ENCODE measurements at places on chromosomes 13 and 19. TPM values are rescaled to one million over a fixed set of nuclear protein-coding genes. Genes with fewer than 3 reads are reported as not detected.
A peak's percentile ranks its signal among the peaks of the same experiment; 100 is the strongest.

- no peak overlapping the region for H3K27ac ChIP-seq
- no peaks in the 10 kb centered on the region for H3K4me1 ChIP-seq
- no peaks in the 10 kb centered on the region for H3K36me3 ChIP-seq
- H3K27me3 ChIP-seq: no peaks in the 10 kb centered on the region
Observed at GRCh38 chr13:30841154-30841553, 64.9 kb upstream of the MEDAG start.

DNA sequence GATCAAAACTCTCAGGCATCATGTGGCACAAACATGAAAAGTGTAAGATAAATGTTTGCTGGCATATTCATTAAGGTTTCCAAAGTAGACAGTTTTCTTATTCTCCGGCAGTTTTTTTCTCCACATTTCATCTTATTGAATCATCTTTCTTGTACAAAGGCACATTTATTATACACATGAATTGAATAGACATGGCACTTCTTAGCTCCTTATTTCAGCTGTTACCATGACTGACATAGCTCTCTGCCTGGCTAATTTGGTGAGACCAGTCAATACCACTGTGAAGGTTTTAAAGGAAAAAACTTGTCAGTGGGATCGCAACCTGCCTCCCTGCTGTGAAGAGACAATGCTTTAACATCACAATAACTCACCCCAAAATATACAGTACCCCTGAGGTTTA, 285.0 kb upstream of the PCDH20 start:
- H3K27me3 ChIP-seq: no peaks in the 10 kb centered on the region
- no peak overlapping the region for H3K4me3 ChIP-seq
- H3K27ac ChIP-seq: no peak overlapping the region

DNA sequence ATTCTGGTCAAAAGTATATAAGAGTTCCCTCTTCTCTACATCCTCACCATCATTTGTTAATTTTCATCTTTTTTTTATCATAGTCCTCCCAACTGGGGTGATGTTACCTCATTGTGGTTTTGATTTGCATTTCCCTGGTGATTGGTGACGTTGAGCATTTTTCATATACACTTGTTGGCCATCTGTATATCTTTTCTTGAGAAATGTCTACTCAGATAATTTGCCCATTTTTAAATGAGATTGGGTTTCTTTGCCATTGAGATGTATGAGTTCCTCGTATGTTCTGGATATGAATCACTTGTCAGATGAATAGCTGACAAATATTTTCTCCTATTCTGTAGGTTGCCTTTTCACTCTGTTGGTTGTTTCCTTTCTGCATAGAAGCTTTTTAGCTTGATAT, 2.4 kb downstream of the CD33 start:
- no peaks in the 10 kb centered on the region for H3K4me1 ChIP-seq
- DNase-seq: no peak
- H3K27me3 ChIP-seq: peaks cover 76% of the 10 kb centered on the region
- no peak overlapping the region for H3K4me3 ChIP-seq
- no peaks in the 10 kb centered on the region for H3K36me3 ChIP-seq
- no peak overlapping the region for H3K27ac ChIP-seq

DNA sequence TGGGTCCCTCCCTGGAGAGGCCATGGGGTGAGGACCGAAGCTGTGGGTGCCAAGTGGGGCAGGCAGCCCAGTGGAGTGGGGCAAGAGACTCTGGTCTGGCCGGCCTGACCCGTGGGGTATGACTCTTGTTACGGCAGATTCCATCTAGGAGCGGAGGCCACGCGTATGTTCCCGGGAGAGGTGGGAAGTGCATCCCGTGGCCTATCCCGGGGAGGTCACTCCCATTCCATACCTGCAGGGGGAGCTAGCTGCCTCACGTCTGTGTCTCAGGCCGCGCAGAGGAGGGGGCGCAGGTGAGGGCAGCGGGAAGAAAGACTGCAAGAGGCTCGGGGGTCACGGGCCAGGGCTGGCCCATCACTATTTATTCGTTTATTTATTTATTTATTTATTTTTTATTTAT, 4.9 kb downstream of the CSNK1G2 start:
- H3K4me1 ChIP-seq: peaks cover 9% of the 10 kb centered on the region
- H3K27ac ChIP-seq: no peak overlapping the region
- no peaks in the 10 kb centered on the region for H3K27me3 ChIP-seq
- DNase-seq: peak; percentile 61
- no peak overlapping the region for H3K4me3 ChIP-seq

DNA sequence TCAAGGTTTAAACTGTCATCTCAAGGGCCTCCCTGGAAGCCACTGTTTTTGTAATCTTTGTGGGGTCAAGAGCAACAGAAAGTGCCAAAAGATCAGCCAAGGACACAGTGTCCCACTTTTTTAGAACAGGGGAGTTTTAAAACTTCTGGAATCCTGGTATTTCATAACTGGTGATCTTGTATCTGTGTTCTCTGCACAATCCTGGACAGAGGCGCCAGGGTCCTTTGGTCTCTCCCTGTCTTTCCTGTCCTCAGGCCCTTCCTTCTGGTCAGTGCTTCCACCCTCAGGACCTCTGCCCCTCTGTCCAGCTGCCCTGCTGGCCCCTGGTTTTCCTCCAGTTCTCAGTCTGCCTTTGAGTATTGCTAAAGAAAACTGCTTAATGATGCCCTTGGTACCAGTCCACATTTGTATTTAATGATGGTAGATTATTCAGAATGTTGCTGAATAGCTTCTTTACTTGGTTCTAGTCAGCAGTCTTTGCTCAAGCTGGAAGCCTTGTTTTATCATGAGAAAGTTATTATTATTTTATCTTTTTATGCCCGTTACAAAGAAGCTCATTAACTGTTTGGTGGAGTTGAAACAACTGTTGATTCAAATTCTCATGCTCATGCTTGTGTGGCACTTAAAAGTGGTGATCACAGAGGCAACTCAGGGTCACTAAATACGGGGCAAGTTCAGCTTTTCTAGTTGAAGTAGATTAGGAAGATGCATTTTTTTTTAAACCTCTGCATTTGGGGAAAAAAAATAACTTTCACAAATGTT, 47.5 kb downstream of the WASF3 start:
- no peak for DNase-seq
- no peaks in the 10 kb centered on the region for H3K27me3 ChIP-seq
- no peaks in the 10 kb centered on the region for H3K36me3 ChIP-seq
- no peak overlapping the region for H3K4me3 ChIP-seq

- DNase-seq: no peak
- no peak overlapping the region for H3K27ac ChIP-seq
- H3K27me3 ChIP-seq: no peaks in the 10 kb centered on the region
- H3K36me3 ChIP-seq: no peaks in the 10 kb centered on the region
Observed at GRCh38 chr13:30413842-30414241, 8.5 kb upstream of the UBE2L5 start.

GRCh38 chr19:42250183-42250665, 4.7 kb downstream of the ERF start:
- H3K27ac ChIP-seq: no peak overlapping the region
- no peak for DNase-seq
- no peaks in the 10 kb centered on the region for H3K27me3 ChIP-seq
- no peak overlapping the region for H3K4me3 ChIP-seq
- H3K36me3 ChIP-seq: no peaks in the 10 kb centered on the region
- peaks cover 10% of the 10 kb centered on the region for H3K4me1 ChIP-seq

DNA sequence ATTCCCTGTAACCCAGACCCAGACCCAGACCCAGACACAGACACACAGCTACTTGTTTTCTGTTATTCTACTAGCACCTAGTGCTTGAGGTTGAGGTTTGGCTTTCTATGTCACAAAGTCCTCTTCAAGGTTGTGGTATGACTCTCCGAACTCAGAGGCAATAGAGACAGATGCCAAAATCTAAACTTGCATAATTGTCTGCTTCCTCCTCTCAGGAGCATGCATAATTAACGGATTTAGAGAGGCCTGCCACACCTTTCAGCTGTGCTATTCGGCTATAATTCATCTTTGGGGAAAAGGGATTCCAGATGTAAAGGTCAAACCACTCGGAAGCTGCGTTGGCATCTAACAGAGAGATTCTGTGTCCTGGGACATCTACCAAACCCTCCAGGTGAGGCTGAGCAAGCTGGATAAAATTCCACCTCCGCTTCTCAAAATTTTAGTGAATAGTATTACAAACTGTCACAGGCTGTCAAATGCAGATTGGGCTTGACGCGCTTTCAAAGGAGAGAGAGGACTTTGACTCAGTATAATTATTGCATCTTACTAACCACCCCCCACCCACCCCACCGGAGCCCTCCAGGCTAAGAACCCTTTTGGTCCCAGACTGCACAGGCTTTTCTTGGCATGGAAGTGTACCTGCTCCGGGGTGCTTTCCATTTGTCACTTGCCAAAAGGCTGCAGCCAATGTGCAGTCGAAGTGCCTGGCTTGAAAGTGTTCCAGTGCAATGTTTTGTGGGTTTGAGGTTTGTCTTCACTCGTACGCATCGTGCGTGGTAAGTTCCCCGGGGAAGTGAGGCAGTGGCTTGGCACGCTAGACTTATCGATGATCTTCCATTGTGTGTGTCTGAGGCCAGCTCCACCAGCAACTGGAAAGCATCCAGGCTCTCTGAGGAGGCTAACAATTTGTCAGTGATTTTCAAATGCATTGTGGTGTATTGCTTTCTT, 194.1 kb downstream of the TDRD3 start:
- no peaks in the 10 kb centered on the region for H3K27me3 ChIP-seq
- peak; percentile 62 for DNase-seq
- H3K36me3 ChIP-seq: no peaks in the 10 kb centered on the region
- no peak overlapping the region for H3K27ac ChIP-seq

DNA sequence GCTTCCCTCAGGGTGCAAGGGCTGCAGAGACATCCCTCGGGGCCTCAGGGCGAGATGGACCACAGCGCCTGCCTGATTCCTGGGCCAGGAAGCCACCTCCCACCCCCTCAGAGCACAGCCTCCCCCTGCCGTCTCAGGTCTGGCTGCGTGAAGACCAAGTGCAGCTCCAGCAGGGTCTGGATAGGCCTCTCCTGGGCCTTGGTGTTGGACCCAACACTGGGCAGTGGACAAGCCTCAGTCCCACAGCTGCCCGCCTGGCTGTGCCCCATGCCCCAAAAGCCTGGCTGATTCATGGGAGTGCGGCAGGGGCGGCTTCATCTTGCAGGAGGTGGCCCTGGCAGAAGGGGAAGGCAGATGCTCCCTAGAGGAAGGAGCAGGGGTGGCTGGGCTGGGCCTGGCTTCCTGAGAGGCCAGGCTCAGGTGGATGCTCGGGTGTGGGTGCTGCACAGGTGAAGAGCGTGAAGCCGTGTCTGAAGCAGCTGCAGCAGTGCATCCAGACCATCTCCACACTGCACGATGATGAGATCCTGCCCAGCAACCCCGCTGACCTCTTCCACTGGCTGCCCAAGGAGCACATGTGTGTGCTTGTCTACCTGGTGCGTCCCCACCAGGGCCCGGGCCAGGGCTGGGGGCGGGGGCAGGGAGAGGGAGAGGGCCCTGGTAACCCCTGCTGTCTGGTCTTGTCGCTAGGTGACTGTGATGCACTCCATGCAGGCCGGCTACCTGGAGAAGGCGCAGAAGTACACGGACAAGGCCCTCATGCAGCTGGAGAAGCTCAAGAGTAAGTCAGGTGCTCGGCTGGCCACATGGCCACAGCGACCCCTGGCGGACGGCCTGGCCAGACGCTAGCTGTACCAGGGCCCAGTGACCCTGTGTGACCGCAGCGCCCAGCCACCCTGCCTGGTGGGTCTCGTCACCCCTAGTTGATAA, 21.7 kb downstream of the MAU2 start:
- H3K4me3 ChIP-seq: no peak overlapping the region
- peak; percentile 64 for DNase-seq
- peaks cover 37% of the 10 kb centered on the region for H3K36me3 ChIP-seq
- no peaks in the 10 kb centered on the region for H3K27me3 ChIP-seq
- no peak overlapping the region for H3K27ac ChIP-seq
- H3K4me1 ChIP-seq: no peaks in the 10 kb centered on the region

Gene B3GNT3
- total RNA-seq: 41.7 TPM

Gene GPR183
- not detected for total RNA-seq

DNA sequence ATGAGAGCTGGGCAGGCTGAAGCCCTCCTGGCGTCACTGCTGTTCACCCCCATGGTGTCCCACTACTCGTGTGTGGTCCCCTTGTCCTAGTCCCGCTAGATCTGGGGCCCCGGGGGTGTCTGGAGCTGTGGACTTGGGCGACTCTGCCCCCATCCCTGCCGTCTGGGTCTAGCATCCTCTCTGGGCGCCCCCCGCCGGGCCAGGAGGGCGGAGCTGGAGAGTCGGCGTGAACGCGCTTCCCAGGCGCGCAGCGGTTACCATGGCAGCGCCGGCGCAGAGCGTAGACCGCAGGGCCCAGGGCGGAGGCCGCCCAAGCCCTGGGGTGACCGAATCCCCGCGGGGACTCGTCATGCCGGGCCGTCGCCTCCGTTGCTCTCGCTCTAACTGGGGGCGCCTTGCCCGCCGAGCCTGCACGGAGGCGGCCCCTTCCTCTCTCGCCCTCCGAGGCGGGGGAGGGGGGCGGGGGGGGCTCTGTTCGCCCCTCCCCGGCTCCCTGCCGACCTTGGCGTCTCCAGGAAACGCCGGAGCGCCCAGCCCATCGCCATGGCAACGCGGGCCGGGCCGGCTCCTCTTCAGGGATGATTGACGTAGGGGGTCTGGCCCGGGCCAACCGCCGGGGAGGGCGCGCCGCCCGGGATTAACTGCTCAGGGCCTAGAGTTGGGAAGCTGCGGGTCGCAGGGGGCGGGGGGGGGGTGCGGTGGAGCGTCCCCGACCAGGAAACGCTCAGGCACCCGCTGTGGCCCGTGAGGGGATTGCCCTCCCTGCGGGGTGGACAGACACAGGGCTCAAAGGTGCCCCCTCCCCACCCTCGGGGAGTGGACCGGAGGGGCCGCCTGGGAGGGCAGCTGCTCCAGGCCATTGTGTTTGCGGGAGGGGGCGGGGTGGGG, 8.9 kb downstream of the ISYNA1 start:
- H3K4me3 ChIP-seq: no peak overlapping the region
- H3K27ac ChIP-seq: no peak overlapping the region
- H3K27me3 ChIP-seq: no peaks in the 10 kb centered on the region

Gene KCTD15
- total RNA-seq: 79.9 TPM

Gene AXL
- 172 TPM for total RNA-seq

GRCh38 chr19:31232180-31232579, 117.1 kb downstream of the TSHZ3 start:
- no peaks in the 10 kb centered on the region for H3K4me1 ChIP-seq
- no peaks in the 10 kb centered on the region for H3K36me3 ChIP-seq
- H3K27ac ChIP-seq: no peak overlapping the region
- no peak overlapping the region for H3K4me3 ChIP-seq
- no peaks in the 10 kb centered on the region for H3K27me3 ChIP-seq

DNA sequence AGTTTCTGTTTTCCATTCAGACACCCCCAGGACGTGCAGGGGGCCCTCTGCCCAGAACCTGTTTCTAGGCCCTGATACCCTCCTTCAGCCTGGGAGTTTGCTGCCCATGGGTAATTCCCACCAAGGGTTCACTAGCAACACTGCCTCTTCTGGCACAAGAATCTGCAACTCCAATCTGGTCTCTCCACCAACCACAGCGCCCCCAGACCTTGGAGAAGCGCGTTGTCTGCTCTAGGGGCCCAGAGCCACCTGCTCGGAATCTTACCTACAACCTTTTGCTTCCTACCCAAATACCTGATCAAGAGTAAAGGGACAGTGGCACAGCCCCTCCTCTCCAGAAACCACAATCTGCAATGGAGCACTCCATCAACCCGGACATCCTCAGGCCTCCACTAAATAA, 763 bp downstream of the ZNF180 start:
- peaks cover 46% of the 10 kb centered on the region for H3K36me3 ChIP-seq
- no peak overlapping the region for H3K27ac ChIP-seq
- H3K4me1 ChIP-seq: peaks cover 8% of the 10 kb centered on the region

Gene IRGC
- total RNA-seq: not detected

Data from PC-3 (cell line).